ENCODE measurements at places on chromosomes 6 and 20. TPM values are rescaled to one million over a fixed set of nuclear protein-coding genes. Genes with fewer than 3 reads are reported as not detected.

The ARHGAP40 gene
- 0.20 TPM for polyA plus RNA-seq

The PLCB4 gene
- polyA plus RNA-seq, result 10.3 TPM

The EFHC1 gene
- 49.4 TPM for polyA plus RNA-seq

The CARMIL1 gene
- polyA plus RNA-seq, result 27.0 TPM

The CYP24A1 gene
- polyA plus RNA-seq, result not detected

The LY6G6C gene
- 0.39 TPM for polyA plus RNA-seq

The KHDC1L gene
- polyA plus RNA-seq, result 0.95 TPM

- DNase-seq, result peak; percentile 28
Observed at GRCh38 chr6:16420715-16421461, 182.5 kb downstream of the GMPR start.

GRCh38 chr6:90107771-90108282 lies 188.8 kb downstream of the BACH2 start:
- no peak for DNase-seq

DNA sequence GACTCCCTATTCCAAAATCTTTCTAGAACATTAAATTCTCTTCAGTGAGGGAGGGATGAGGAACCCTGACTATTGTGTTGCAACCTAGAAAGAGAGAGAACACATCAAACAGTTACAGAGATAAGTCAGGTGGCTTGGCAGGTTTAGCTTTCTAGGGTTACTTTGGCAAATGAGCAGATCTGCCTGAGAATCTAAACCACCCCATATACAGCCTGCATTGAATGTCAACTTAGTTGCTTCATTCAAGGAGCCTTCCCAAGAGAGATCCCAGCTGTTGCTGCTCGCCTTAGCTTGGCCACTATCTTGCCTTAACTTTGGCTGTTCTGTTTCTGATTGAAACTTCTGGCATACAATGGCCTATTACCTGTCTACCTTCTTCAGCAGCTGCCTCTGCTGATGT lies 74.7 kb upstream of the TCF21 start:
- DNase-seq, result no peak

DNA sequence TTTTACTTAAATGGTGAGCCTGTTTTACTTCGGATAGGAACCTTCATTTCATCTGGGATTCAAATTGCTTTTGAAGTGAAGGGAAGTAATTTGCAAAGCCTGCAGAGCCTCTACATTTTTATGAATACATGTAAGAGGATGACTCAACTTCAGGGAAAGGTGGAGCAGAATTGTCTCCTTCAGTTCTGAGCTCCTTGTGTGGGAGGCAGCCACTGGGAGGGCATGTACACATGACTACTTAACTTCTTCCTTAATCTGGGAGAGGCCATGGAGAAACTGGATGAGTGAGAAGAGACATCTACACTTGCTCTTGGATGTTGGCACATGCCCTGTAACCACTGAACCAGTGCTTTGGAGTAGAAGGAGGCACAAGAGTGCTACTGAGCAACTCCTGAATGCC lies 145.1 kb upstream of the NRSN1 start:
- DNase-seq, result no peak

GRCh38 chr6:16324606-16325225 lies 86.3 kb downstream of the GMPR start:
- DNase-seq, result no peak

- no peak for DNase-seq
Observed at GRCh38 chr6:56766806-56767178, 124.1 kb upstream of the DST start.

DNA sequence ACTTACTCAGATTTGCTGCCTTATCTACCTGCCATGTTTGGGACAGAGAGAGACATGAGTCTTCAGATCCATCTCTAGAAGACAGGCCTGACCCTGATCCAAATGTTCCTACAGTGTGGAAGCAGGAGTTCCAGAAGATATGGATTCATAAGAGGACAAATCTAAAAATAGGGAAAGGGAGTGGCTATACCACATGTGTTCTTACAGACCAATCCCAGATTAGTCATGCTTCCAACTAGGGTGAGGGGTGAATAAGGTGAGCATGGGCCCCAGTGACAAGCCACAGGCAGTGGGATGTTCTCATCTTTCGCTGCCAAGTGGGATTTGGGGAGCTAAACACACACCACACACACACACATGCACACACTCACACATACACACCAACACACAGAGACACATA lies 670.7 kb upstream of the CITED2 start:
- no peak for DNase-seq

- no peak for DNase-seq
Observed at GRCh38 chr6:20705741-20706140, 171.5 kb downstream of the CDKAL1 start.

GRCh38 chr20:31517373-31517772 lies 3.1 kb downstream of the HM13 start:
- no peak for DNase-seq

DNA sequence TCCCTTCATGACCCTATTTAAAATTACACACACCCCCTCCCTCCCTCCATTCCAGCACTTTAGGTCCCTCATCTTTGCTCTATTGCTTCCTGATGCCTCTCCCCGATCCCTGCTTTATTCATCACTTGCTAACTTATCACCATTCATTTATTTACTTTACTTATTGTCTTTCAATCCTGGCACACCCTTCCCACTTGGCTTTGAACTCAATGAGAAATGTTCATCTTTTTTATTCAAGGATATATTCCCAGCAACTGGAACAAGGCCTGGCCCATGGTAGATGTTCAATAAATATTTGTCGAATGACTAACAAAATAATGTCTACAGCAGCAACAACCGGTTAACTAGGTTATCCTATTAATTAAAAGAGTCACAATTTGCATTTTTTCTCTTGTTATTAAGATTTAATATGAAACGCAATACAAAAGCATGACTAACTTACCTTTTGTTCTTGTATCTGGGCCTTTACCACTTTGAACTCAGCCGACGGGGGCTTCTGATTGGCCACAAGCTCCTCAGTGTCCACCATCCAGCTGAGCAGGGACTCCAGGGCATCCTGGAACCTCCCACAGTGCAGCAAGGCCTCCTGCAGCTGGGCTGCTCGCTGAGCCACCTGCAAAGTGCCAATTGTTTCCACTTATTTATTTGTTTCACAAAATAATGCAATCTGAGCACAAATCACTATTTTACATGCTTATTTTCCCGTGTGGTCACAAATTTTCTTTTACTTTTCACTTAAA lies 107.8 kb downstream of the DST start:
- DNase-seq, result no peak

DNA sequence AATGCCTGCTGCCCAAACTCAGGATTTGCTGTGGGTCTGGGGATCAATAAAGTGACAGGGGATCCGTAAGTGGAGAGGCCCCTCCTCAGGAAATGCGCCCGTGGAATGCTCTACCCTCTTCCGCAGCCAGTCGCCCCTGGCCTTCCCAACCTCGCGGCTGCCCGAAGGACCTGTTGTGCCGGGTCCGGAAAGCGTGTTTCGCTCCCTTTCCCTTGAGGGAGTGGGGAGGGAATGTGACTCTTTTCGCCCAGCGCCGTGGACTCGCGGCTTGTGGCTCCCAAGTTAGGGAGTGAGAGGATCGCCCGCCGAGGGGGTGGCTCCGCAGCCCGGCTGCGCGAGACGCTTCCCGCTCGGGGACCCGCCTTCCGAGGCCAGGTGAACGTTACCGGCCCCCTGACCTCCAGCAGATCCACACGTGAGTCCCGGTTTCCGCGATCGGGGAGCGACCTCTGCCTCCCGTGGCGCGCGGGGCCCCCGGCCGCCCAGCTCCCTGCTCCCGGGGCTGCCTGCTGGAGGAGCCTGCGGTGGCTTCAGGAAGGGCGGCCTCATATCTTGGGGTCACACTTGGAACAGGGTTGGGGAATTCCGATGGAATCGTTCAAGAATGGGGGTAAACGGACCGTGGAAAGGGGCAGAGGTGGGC lies 666 bp downstream of the TPD52L1 start:
- peak; percentile 35 for DNase-seq

DNA sequence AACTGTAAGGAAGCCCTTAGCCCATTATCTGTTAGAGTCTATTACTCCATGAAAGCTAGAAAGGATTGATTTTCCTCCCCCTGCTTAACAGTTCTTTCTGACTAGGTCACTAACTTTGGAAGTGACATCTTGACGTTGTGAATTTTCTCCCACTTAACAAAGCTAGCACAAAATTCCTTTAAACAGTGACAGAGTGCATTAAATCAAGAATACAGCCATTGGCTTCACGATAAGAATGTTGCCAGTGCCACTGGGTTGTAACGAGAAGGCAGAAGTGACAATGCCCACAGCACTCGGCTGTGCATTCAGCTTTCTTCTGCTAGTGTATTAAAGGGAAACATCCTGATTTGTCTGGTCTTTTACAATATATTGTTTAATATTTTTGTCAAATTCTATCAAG lies 182.7 kb upstream of the DTNBP1 start:
- no peak for DNase-seq

- peak; percentile 50 for DNase-seq
Observed at GRCh38 chr20:3847429-3847940, 851 bp downstream of the MAVS start.

- DNase-seq, result no peak
Observed at GRCh38 chr6:51817832-51818231, 269.6 kb downstream of the PKHD1 start.

DNA sequence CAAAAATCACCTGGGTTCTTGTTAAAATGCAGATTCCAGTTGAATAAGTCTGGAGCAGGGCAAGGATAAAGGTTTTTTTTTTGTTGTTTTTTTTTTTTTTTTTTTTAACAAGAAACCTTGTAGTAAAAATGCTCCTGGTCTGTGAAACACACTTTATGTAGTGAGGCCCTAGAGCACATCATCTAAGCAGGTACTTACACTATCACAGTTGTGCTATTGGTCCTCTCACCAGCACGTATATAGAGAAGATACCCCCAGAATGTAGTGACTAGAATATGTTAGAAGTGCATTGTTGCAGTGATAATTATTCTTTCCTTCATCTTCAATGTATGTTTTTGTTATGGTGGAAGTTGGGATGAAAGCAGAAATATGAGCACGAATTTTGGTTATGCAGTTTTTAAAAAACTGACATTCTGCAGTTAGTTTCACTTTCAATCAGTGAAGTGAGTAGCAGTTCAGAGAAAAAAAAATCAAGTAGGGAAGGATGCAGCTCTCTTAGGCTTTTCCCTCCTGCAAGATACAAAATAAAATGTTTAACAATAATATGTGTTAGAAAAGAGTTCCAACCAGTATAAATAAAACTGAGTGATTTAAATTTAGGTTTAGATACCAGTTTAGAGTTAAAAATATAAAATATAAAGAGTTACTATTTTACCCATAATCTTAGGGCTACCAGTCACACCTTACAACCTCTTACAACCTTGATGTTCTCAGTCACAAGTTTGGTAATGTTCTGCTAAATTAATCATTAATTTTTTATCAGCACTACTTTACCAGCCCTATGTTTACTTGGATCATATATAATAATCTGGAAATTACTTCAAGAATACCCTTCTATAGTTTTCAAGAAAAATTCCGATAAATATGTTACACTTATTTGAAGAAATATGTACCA lies 9.2 kb upstream of the DEFB113 start:
- peak; percentile 4 for DNase-seq

DNA sequence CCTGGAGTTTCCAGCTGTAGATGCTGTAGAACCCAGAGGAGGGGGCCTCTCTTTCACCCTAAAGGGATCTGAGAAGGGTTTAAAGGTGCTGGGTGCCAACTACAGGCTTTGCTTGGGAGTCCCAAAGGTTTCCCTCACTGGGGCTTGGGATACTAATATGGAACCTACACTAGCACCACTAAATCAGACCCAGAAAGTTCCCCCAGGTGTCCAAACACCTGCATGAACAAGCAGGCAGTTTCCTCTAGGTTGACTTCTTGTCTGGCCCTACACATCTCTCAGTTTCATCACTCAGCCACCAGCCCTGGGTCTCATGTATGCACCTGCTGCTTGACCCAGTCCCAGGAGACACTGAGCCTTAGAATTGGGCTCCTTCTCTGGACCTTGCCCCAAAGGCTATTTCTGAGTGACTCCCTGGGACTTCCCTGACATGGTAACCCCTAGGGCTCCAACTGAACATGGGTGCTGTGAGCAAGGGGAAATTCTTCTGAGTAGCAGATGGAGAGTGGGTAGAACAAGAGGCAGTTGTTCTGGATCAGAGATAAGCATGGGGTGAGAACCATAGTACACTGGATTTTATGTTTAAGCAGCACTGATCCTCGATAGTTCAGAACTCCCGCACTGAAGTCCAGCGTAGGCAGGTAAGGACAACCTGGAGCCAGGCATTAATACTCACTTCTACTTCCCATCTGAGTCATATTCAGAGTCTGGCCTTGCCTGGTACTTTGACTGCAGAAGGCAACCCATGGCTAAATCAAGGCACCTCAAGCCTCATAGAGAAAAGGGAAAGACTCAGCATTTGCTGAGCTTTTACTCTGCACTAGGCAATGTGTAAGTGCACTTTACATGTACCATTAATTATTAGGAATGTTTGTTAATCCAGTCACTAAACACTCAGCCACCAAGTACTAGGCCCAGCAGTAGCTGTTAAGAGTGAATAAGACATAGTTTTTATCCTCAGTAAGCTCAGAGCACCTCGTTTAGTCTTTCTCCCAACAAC lies 16.8 kb downstream of the BCL2L1 start:
- DNase-seq, result no peak

- DNase-seq, result no peak
Observed at GRCh38 chr6:131175564-131175963, 40.3 kb downstream of the AKAP7 start.

- peak; percentile 20 for DNase-seq
Observed at GRCh38 chr20:25269833-25270170, 21.9 kb downstream of the PYGB start.

Data from left lung (tissue), 14 donors.